Esophagus mucosa (tissue), 1 donor: ENCODE measurements at places on chromosomes 5 and 9.

GRCh38 chr5:96431376-96432187 is 1.5 kb downstream of the PCSK1 start:
- ATAC-seq, result no peak

DNA sequence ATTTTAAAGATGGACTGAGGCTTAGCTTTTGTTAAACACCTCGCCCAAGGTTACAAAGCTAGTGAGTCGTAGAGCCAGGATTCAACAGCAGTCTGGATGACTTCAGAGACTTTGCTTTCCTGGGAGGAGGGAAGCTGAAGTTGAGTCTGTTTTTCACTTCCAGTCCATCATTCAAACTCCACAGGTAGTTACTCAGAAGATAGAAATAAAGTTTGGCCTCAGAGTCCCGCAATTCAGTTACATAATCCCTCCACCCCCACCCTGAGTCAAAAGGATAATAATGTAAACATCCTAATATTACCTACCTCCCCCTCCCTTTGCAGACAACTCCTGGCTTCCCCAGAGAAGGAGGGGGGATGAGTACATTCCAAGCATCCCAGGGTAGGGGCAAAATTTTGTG is 8.1 kb downstream of the HBEGF start:
- ATAC-seq, result no peak

- ATAC-seq, result no peak
Measured at GRCh38 chr5:72741805-72742204, 74.7 kb upstream of the TNPO1 start.

DNA sequence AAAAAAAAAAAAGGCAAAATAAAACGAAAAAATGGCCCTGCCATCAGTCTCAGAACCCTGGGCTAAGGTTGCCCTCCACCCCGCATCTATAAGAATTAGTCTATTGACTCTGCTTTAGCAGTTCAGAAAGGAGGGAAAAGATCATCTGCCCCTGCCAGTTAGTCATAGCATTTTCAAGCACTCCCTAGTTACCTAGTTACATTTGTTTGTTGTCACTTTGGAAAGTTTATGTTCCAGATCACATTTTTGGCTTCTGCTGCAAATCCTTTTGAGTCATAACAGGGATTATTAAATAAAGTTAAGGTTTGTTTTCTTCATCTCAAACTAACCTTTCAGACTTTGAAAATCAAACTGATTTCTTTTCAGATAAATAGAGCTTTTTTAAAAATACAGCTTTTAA is 52.1 kb downstream of the AQP7 start:
- peak; percentile 73 for ATAC-seq

- ATAC-seq, result no peak
Measured at GRCh38 chr5:84299959-84300358, 84.7 kb downstream of the EDIL3 start.

DNA sequence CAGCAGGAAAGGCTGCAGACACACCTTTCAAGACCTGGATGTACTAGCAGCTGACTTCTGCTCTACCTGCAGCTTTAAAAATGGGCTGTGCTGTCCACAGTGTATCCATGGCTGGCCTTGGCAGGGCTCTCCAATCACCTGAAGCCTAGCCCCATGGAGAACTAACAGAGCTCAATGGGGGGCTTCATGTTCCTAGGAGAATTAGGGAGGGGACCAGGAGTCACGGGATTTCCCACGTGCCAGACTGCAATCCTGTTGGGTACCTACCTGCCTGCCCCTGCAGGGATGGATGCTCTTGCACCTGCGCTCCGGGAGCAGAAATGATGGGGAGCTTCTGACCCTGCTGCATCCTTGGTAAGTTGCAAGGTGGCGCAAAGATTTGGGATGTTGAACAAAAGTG is 462.1 kb downstream of the ICE1 start:
- no peak for ATAC-seq

GRCh38 chr9:1386420-1386819 is 336.3 kb downstream of the DMRT2 start:
- ATAC-seq, result no peak

GRCh38 chr5:32115985-32116384 is 58.1 kb downstream of the GOLPH3 start:
- no peak for ATAC-seq

GRCh38 chr5:96952118-96952750 is 16.4 kb downstream of the LNPEP start:
- no peak for ATAC-seq

DNA sequence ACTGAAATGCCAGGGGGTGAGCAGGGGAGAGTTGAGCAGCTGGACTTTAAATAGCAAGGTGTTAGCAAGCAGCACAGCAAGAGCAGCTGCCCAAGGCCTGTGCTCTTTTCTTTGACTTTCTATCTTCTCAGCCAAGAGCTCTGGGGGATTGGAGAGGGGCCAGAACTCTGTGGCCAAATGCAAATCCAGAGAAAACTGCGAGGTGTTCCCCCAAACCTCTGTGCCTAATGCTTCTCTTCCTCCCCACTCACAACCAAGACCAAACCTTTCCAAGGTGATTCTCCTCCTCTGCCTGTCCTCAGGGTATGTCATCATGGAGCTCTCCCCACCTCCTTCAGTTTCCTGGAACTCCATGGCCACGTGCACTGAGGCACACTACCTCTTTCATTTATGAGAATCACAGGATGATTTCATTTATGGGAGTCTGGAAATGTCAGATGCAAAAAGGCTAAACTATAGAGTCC is 118.7 kb upstream of the WWC1 start:
- ATAC-seq, result no peak

GRCh38 chr5:38167562-38167996 is 90.8 kb upstream of the EGFLAM start:
- ATAC-seq, result no peak

DNA sequence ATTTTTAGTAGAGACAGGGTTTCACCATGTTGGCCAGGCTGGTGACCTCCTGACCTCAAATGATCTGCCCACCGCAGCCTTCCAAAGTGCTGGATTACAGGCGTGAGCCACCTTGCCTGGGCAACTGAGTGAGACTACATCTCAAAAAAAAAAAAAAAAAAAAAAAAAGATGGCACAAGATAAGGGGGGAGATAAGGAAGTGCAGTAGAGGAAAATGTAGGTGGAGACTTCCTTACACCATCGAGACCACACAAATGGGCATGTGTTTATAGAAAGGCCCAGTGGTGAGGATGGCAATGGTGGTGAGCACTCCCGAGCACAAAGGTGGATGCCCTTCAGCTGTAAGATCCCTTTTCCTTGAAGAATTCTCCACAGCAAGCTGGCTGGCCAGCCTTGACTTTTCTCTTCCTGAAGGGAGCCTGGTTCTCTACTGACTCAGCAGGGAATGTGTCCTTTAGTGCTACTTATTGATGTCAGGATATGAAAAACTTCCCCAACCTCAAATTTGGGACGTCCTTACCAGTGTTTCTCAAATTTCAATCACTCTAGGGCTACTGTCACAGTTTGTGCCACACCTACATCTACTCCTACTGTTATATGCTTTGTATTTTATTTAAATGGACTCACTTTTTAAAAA is 28.2 kb downstream of the ERGIC1 start:
- ATAC-seq, result no peak

DNA sequence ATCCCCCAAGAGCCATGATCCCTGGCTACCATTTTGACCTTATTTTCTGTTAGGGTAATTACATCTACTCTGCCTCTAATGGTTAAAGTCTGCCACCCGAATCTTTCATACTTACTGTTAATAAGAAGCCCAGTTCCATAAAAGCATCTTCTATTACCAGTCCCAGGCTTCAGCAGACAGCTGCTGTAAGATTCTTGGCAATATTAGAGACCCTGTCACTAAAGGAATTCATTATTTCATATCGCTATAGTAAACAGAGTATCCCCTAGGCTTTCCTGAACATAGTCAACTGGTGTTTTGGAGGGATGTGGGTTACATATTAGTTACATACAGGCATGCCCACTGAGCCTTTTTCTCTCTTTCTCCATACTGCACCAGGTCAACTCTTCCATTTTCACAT is 608.7 kb upstream of the SEMA6A start:
- ATAC-seq, result no peak

GRCh38 chr9:14080959-14081542 is 232.9 kb downstream of the NFIB start:
- ATAC-seq, result no peak

DNA sequence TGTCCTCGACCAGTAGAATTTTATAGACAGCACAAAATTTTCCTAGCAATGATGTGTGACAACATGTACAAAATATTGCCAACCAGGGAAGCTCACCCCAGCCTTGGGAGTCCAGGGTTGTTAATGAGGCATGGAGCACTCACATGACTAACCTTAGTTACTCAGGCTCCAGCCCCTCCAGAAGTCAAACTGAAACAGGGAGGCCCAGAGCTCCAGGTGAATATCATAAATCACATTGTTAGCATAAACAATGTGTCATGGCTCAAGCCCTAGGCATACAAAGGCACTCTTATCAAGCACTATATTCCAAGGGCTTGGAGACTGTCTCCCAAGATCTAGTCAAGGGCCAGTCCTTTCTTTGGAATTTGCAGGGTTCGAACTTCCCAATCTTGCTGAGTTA is 44.4 kb downstream of the TNFAIP8 start:
- peak; percentile 82 for ATAC-seq

GRCh38 chr9:13131416-13131815 is 148.1 kb downstream of the MPDZ start:
- ATAC-seq, result no peak

DNA sequence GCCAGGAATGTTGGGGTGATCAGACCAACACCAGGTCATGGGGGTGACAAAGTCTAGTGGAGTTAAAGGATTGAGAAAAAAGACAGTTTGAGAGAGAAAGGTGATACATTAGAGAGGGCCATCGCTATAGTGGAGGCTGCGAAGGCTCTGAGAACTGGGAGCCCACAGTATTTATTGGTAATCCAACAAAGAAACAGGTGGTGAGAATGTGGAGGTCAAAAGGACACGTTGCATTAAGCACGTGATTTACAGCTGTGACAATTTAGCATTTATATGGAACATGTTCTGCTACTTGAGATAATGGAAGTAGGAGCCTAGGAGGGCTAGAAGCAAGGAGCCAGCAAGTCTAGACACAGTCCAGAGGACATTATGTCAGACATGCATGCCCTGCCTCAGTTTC is 2086.5 kb upstream of the C9orf72 start:
- no peak for ATAC-seq

- ATAC-seq, result no peak
Measured at GRCh38 chr5:9646843-9647242, 16.7 kb upstream of the TAS2R1 start.

DNA sequence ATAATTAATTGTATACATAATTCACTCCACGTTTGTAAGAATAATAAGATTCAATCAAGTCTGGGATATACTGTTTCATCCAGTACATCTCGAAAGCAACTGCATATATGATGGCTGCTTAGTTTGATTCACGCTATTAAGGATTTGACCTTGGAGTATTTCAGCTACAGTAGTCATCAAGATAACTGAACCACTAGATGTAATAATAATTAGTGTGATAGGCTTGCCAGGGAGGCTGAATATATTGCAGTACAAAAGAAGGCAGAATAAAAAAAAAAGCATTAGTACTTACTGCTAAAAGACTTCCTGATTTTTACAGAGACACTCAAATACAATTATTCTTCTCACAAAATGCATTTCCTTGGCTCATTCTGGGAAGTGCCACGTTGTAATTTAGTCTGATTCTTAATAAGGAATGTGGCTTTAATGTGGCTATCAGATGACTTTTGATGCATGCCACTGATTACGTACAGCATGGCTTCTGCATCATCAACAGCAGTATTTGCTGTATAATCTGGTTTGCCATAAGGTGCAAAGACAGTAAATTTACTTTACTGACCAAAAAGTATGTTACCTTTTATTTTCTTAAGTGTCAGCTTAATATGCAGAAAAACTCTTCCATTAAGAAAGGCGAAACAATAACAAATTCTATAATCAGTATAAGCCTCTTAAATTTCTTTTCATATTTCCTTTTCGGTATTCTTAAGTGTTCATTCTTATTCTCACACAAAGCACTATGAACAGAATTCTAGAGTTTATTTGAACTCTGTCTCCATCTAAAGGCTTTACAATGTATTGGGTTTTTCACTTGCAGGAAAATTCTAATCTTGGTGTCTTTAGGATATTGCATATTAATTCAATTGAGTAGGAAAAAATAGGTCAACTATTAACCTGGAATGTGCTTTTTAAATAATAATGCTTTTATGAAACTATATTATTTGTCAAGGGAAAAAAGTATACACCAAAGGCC is 166.4 kb downstream of the SLF1 start:
- no peak for ATAC-seq

- no peak for ATAC-seq
Measured at GRCh38 chr5:129241755-129242154, 147.2 kb downstream of the ISOC1 start.

GRCh38 chr5:154544646-154545045 is 66.6 kb upstream of the HAND1 start:
- ATAC-seq, result no peak

- ATAC-seq, result no peak
Measured at GRCh38 chr9:137084526-137084925, 2.3 kb upstream of the MAN1B1 start.

DNA sequence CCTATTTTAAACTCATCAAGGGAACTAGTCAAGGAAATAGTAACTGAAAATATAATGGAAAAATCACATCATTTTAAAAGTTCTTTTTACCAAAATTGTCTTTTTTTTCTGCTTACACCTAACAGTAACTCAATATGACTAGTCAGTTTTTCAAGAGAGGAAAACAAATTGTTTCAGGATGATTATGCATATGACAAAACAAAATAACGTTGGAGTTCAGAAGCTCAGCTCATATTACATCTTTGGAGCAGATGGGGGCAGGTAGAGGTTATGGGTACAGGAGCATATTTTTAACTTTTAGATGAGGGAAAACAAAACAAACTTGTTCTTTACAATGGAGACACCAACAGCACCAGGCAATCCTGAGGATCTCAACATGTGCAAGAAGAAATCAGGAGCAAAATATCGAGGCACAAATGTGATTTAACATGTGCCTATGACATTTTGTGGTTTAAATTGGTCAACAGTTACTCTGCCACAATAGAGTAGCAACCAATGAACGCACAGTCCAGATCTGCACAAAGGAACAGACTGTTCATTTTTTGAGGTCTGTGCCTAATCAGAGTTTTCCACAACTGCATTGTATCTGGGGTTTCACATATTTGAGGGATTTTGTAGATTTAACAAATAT is 659.0 kb downstream of the ANXA1 start:
- ATAC-seq, result no peak

DNA sequence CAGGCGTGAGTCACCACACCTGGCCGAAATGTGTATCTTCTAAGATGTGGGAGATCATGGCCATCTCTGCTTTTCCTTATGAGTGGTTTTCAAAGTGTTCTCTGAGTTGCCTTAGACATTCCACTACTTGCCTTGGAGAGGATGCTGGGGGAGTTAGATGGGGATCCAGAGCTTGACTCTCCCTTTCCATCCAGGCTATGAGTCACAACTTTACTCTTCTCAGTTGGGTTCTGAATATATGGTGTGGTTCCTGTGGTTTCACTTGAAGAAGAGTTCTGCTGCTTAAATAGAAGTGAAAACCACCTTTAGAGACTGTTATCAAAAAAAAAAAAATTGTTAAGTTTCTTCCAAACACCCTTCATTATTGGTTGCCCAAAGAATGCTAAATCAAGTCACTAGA is 217.6 kb downstream of the ZNF608 start:
- ATAC-seq, result no peak

GRCh38 chr9:93022721-93023520 is 35.6 kb upstream of the SUSD3 start:
- no peak for ATAC-seq

GRCh38 chr5:125914471-125914870 is 508.7 kb upstream of the GRAMD2B start:
- no peak for ATAC-seq

GRCh38 chr9:76412638-76413037 is 18.4 kb upstream of the RFK start:
- ATAC-seq, result no peak

GRCh38 chr5:163165277-163165676 is 272.1 kb upstream of the CCNG1 start:
- no peak for ATAC-seq

GRCh38 chr9:80843028-80843427 is 846.3 kb downstream of the TLE1 start:
- ATAC-seq, result no peak
